ENCODE measurements at places on chromosomes 2 and 18. TPM values are rescaled to one million over a fixed set of nuclear protein-coding genes. Genes with fewer than 3 reads are reported as not detected.

Gene HOXD1
- 1.5 TPM for polyA plus RNA-seq

GRCh38 chr2:10882568-10882967 lies 29.2 kb upstream of the KCNF1 start:
- DNase-seq = no peak

GRCh38 chr2:168212866-168213265 lies 34.5 kb downstream of the STK39 start:
- DNase-seq = no peak

DNA sequence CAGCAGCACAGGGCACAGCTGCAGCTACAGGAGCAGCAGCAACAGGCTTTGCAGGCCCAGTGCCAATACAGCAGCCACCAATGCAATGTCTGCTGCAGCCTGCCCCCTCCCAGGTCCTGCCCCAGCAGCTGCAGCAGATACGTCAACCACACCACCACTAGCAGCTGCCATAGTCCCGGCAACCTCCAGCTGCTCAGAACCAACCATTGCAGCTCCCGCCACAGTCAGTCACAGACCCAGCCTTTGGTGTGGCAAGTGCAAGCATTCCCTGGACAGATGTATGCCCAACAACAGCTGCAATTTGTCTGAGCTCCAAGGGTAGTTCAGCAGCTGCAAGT lies 53.3 kb upstream of the TUBA3E start:
- DNase-seq = no peak

DNA sequence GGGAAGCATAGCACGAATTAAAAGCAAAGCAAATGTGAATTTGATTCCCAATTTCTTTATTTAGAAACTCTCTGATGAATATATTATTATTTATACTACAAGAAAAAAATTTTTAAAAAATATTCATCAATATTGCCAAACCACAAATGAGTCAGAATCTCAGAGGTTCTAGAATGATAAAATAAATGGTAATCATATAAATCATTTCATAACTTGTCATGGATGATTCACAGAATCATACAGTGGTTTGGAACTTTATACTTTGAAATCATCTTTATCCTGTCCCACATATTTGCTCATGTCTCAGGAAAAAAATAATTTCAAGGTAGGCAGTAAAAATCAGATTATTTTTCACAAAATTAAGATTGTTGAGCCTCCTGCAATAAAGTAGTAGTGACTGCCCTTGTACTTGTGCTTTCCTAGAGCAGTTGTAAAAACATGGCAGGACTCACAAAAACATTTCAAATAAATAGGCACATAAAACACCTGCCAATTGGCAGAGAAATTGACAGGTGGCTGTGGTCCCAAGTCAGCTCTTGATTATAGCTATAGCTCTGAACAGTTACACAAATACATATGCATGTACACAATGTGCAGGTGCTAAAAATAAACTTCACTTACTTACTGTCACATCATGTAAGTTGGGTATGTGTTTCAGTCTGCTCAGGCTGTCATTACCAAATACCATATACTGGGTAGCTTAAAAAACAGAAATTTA lies 273.9 kb upstream of the SESTD1 start:
- no peak for DNase-seq

DNA sequence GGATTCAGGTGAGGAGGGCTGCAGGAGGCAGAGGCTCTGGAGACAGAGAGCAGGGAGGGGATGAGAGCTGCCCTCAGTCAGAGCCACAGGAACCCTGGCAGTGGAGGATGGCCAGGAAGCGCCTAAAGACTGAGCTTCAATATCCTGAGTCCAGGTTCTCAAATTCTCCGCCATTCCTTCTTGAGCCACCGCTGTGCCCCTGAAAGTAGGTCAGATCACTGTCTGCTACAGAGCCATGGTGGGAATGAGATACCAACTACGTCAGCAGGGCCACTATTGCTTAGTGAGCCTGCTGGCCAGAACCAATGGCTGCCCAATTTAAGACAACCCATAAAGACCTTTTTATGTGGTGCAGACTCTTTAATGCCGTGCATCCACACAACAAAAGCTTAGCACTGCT lies 155.5 kb downstream of the CTIF start:
- DNase-seq = no peak

DNA sequence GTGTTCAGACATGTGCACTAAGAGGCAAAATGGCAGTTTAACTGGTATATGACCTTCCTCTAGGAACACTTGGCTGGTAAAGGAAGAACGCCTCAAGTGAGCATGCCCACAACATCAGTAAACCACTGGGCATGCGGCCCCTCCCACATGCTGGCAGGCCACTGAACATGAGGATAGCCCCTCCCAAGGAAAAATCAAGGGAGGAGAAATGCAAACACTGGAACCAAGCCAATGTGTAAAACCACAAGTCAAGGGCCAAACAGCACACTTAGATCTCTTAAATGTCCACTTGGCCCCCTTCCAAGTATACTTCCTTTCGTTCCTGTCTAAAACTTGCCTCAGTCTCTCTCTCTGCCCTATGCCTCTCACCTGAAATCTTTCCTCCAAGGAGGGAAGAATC lies 980.8 kb downstream of the TSN start:
- peak; percentile 39 for DNase-seq

GRCh38 chr2:157075924-157076323 lies 181.6 kb upstream of the GALNT5 start:
- DNase-seq = no peak

- DNase-seq = no peak
Observed at GRCh38 chr18:45399146-45399545, 216.1 kb upstream of the SLC14A2 start.

- no peak for DNase-seq
Observed at GRCh38 chr18:55095584-55095983, 136.3 kb upstream of the CCDC68 start.

GRCh38 chr18:31942291-31942998 lies 483 bp downstream of the TRAPPC8 start:
- peak; percentile 61 for DNase-seq

GRCh38 chr2:97844311-97844859 lies 131.0 kb downstream of the ZAP70 start:
- no peak for DNase-seq

DNA sequence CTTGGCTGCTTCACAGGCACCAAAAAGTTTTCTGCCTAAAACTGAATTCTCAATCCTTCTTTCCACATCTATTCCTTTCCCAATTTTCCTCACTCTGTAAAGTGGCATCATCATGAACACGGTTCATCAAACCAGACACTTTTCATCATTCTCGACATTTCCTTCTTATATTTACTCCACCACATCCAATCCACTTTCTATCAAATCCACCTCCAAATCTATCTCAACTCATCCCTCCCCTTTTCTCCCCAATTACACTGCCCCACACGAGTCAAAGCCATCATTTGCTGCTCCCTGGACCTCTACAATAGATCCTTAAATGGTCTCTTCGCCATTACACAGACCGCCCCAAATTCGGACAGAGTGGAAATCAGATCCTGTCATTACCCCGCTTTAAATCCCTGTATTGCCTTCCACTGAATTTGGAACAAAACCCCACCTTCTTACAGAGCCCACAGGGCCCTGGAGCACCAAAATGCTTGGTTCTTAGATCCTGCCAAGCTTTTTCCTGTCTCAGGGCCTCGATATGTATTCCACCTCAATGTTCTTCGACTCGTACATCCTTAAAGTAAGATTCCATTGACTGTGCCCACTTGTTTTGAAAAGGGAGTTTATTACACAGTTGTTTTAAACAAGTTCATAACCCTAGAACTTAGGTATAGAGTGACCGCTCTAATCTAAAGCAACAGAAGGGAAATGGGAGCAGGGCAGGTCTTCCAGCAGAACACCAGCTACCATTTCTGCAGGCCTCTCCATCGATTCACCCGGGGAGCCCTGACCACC lies 856 bp downstream of the ACAA2 start:
- DNase-seq = no peak

DNA sequence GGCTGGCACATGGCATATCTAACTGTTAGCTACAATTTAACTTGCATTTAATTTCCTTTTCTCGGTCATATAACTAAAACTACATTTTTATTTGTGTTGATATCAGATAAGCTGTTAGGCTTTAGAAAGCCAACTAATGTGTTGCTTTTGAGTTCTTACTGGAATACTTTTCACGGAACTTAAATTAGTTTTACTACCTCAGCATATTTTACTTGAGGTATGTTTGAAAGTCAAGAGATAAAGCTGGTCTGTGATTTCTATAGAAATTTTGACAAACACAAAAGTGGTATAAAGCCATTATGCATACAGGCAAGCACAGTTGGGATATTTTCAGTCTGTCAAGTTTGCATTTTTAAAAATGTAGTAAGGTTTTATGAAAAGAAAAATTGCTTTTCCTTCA lies 162.6 kb downstream of the ZNF804A start:
- no peak for DNase-seq

DNA sequence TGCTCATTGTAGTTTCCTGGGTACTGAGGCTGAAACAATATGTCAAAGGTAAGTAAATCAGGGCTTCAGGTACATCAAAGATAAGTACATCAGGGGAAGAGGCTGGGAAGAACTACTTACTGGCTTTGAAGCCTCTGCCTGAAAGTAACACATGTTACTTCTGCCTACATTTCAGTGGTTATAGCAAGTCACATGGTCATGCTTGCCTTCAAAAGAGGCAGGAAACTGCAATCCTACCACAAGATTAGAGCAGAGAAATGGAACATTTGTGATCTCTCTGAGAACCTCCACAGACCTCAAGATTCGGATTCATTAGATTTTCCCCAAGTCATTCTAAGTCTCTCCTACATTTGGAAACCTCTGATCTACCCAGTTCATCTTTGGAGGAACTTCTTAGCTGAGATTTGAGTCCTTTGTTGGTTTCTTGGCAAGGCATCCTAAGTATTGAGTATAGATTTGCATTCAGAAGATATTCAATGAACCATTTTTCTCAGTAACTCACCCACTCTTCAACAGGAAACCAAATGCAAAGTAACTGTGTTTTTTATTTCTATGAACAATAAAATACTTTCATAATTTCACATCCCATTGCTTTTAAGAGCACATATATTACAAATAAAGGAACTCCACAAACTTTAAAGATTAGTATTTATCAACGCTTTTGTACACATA lies 48.5 kb upstream of the CCDC195 start:
- no peak for DNase-seq

- DNase-seq = no peak
Observed at GRCh38 chr18:48165111-48165866, 234.8 kb upstream of the SMAD2 start.

GRCh38 chr2:120830096-120830830 lies 94.6 kb downstream of the GLI2 start:
- no peak for DNase-seq

- DNase-seq = no peak
Observed at GRCh38 chr2:67165523-67165990, 231.6 kb upstream of the ETAA1 start.

Gene CCDC74A
- 6.2 TPM for polyA plus RNA-seq

- DNase-seq = no peak
Observed at GRCh38 chr18:51569153-51569552, 371.7 kb upstream of the MEX3C start.

DNA sequence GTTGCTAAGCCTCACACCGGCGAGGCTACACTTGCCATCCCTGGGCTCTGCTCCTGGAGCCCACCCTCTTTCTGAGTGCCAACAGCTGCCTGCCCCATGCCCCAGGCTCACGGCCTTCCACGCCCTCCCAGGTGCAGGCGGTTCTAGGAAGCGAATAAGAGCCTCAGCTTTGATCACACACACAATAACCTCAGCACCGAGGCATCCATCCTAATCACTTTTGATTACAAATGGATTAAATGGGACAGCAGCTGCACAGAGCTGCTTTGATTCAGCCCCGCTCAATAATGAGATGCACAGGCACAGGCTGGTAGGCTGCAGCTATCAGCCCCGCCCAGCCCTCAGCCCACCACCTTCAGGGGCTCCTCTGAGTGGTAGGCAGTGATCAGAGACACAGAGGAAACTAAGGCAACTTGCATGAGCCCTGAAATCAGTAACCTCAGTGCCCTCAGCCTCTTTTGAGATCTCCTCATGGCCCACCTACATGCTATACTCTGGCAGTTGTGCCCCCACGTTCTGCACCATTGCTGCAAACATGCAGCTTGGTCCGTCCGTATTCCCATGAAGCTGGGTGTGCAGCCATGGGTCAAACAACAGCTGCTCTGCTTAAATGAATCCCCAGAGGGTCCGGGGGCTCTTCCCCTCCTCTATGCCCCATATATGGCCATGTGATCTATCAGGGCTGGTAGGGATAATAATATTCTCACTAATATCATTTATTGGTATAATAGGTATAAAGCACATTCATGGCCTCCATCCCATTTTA lies 171.4 kb downstream of the SETBP1 start:
- no peak for DNase-seq

Gene MLPH
- 3.4 TPM for polyA plus RNA-seq

DNA sequence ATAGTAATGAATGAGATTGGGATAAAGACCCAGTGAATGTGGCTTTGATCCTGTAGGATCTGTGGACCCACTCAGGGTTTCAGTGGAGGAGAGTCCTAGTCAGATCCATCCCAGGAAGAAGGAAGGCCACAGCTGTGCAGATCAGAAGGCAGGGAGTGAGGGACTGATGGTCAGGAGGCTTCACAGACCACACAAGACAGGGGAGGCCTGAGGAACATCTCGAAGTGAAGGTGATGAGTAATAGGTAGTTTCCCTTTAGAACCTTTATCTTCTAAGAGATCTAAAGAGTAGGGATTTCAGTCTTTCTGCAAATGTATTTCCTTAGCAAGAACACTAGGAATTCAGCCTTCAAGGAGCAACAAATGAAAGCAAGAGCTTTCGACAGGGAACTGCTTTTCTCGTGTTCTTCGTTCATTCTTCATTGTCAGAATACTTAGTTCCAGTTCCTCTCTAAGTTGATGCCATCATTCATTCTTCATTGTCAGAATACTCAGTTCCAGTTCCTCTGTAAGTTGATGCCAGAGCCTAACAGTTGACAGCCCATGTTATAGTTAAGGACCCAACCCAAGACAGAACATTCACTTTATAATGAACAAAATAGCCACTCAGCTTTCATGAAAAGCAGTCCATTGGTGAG lies 150.2 kb upstream of the EPAS1 start:
- no peak for DNase-seq

Gene FOSL2
- polyA plus RNA-seq = 15.5 TPM

DNA sequence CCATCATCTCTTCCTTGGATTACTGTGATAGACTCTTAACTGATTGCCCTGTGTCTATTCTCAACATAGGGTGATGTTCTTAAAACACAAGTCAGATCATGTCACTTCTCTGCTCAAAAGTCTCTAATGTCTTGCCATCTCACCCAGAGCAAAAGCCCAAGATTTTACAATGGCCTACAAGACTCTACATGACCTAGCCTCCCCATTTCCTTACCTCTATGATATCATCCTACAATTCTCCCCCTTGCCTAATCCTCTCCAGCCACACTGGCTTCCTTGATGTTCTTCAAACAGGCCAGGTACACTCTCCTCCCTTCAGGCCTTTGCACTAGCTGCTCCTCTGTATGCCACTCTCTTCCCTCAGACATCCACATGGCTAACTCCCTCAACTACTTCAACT lies 55.1 kb downstream of the ROCK1 start:
- DNase-seq = no peak

Gene ACMSD
- polyA plus RNA-seq = 1.2 TPM

- no peak for DNase-seq
Observed at GRCh38 chr2:224479826-224480225, 77.9 kb upstream of the FAM124B start.
